Articular chondrocyte of knee joint (primary cell): ENCODE measurements at places on chromosomes 3 and 15. TPM values are rescaled to one million over a fixed set of nuclear protein-coding genes. Genes with fewer than 3 reads are reported as not detected.

Gene ACKR2
- 0.13 and 0.32 TPM in 2 replicates for total RNA-seq

Gene OSBPL10
- 32.9 and 36.9 TPM in 2 replicates for total RNA-seq

Gene ZMYND10
- 2.0 and 4.2 TPM in 2 replicates for total RNA-seq

Gene JMJD7
- total RNA-seq: 2.7 and 3.1 TPM in 2 replicates

Gene THRB
- total RNA-seq: 1.6 and 2.1 TPM in 2 replicates

Gene PRC1
- total RNA-seq: 53.7 and 89.8 TPM in 2 replicates

Gene GASK1A
- total RNA-seq: 0.78 and 1.3 TPM in 2 replicates

Gene GOLGA8J
- 0.22 and 0.52 TPM in 2 replicates for total RNA-seq

Gene PRR20G
- total RNA-seq: not detected in 2 replicates

Gene GUCA1C
- not detected in 2 replicates for total RNA-seq

Gene LIPC
- total RNA-seq: 1.8 and 4.1 TPM in 2 replicates

Gene PATL2
- 0.78 and 0.86 TPM in 2 replicates for total RNA-seq

Gene GOLGA6L9
- total RNA-seq: 1.1 and 1.4 TPM in 2 replicates

Gene IL17RD
- total RNA-seq: 4.2 and 5.4 TPM in 2 replicates

Gene WDR93
- 0.26 and 0.32 TPM in 2 replicates for total RNA-seq

Gene MAP1A
- total RNA-seq: 124 and 126 TPM in 2 replicates

Gene OXSR1
- 67.3 and 85.3 TPM in 2 replicates for total RNA-seq

Gene SEMA5B
- total RNA-seq: 0.13 and 0.32 TPM in 2 replicates

Gene AHSG
- total RNA-seq: 0.11 TPM in 1 of 2 replicates, not detected in the other

Gene CHRNA7
- 0.22 and 0.65 TPM in 2 replicates for total RNA-seq

Gene RLBP1
- total RNA-seq: not detected in 2 replicates

Gene DUOXA2
- not detected in 2 replicates for total RNA-seq

Gene GPR149
- total RNA-seq: not detected in 2 replicates
